NCI-H2029 (cell line): ENCODE measurements at places on chromosomes 5 and 9.

DNA sequence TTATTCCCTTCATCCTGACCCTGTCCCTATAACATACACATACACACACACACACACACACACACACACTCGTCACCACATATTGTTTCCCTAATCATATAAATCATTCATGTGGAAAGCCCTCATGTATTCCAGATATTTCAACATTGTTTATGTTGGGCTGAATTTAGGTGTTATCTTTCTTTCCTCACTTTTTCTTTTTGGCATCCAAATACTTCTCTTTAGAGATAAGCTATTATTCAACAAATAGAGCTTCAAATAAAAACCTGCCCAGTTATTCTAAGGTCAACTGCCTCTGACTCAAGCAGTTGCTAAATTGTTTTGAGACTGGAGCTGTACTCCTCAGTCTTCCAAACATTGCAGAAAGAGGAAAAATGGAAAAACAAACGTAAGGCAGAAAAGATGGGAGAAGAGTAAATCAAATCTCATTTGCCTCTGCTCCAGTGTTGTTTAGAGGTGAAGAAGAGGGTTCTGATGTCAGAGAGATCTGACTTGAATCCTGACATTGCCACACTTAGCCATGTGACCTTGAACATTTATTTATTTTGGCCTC, 215.7 kb downstream of the GAS1 start:
- DNase-seq, result no peak

DNA sequence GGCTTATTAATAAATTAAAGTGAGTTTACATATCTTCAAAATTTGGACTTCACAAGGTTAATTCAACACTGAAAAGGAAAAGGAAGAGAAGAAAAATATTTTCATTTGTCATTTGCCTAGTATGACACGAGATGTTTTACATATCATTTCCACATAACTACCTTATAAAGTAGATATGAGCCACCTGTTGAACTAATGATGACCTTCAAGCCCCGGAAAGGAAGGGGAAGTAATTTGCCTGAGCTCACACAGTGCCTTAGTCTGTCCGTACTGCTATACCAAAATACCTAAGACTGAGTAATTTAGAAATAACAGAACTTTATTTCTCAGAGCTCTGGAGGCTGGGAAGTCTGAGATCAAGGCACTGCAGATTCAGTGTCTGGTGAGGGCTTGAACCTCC, 17.9 kb downstream of the CMYA5 start:
- no peak for DNase-seq

DNA sequence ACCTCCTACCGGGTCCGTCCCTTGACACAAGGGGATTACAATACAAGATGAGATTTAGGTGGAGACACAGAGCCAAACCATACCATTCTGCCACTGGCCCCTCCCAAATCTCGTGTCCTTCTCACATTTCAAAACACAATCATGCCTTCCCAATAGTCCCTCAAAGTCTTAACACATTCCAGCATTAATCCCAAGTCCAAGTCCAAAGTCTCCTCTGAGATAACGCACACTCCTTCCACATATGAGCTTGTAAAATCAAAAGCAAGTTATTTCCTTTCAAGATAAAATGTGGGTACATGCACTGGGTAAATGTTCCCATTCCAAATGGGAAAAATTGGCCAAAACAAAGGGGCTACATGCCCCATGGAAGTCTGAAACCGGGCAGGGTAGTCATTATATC, 463.9 kb upstream of the CDH9 start:
- no peak for DNase-seq

GRCh38 chr5:55407984-55408383, 100.2 kb downstream of the MTREX start:
- DNase-seq, result no peak

DNA sequence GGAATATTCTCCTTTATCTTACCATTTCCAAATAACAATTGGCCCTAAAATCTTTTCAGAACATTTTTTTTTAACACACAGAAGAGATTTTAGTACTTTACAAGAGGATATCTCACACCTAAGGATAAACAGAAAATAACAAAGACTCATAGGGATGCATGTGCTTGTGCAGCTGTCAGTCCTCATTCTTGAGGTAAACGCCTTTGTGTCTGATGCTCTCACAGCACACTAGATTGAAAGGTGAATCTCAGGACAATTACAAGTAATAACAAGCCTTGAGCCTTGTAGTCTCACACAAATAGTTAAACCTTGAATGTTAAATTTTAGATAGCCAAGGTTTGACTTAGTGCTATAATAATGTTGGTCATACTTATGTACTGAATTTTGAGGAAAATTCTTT, 439.2 kb downstream of the PTPRD start:
- no peak for DNase-seq

- no peak for DNase-seq
These were observed 106.2 kb upstream of the SLC24A2 start for GRCh38 chr9:19895006-19895405.

DNA sequence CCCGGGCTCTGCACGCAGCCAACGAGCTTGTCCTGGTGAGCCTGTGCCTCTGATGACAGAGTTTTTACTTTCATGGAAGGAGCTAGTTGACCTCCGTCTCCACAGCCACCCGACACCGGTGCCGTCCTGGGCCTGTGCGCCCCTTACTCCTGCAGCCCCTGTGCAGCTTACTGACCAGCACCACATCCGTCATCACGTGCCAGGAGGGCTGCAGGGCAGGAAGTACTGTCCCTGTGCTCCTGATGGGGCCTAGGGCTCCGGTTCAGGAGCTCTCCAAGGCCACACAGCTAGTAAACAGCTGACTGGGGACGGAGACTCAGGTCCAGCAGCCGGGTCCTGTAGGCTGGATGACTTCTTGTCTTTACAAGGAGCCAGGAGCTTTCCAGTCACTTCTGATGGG, 10.2 kb downstream of the STKLD1 start:
- no peak for DNase-seq

DNA sequence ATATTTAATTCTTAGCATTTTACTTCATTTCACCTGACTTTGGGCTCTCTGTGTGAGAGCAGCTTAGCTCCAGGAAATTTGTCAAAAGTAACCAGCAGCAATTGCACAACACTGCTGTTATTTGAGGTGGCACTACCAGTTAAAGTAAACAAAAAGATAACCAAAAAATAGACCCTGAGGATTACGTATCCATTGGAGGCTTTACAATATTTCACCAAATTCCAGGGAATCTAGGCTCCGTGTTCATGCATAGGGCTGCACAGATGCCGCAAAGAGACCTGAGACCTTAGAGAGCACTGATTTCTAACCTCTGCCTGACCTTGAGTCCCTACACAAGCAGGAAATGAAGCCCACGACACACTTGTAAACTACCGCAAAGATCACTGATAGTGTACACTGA, 1392.7 kb upstream of the CDH6 start:
- no peak for DNase-seq

DNA sequence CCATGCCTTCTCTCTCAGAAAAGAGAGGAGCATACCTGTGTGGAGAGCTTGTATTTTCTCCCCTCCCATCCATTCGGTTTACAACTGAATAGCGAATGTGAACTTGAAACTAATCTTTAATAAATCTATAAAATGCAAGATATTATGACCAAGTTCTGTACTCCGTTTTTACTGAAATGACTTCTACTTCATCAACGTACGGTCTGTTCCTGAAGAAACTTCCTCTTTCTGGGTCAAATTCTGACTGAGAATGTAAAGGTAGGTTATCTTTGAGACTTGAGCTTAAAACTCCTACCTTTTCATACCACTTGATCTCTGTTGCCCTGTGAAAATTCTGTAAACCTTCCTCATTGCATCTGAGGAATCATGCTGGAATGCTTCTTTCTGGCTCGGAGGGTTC, 4.2 kb upstream of the CTNNAL1 start:
- no peak for DNase-seq

- DNase-seq, result no peak
These were observed 46.1 kb downstream of the PTTG1 start for GRCh38 chr5:160467555-160468362.

GRCh38 chr9:94672811-94673487, 33.6 kb upstream of the FBP1 start:
- DNase-seq, result no peak
